ENCODE measurements at places on chromosomes 16 and 17. TPM values are rescaled to one million over a fixed set of nuclear protein-coding genes. Genes with fewer than 3 reads are reported as not detected.

DNA sequence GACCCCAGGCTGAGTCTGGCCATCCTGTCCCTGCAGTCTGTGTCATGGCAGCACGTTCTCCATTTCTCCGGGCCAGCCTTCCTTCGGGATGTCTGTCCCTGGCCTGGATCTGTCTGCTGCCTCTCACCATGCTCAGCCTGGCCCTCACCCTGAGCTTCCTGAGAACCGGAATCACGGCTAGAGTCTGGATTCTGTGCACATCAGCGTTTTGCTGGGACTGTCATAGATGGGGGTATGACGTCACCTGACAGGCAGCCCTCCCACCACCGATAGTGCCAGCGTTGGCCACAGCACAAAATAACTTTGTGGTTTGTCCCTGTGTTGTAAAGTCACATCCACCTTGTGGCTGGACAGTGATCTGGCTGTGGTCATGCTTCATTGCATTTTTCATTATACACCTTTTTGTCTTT, 59.2 kb downstream of the B9D1 start:
- no peak overlapping the region for H3K27ac ChIP-seq
- H3K4me1 ChIP-seq = peaks cover 27% of the 10 kb centered on the region
- H3K4me3 ChIP-seq = no peak overlapping the region
- peaks cover 16% of the 10 kb centered on the region for H3K27me3 ChIP-seq

- peak; percentile 66 for DNase-seq
- H3K27ac ChIP-seq = no peak overlapping the region
- no peaks in the 10 kb centered on the region for H3K36me3 ChIP-seq
- peaks cover 17% of the 10 kb centered on the region for H3K27me3 ChIP-seq
- peaks cover 16% of the 10 kb centered on the region for H3K4me1 ChIP-seq
- H3K4me3 ChIP-seq = peak overlapping the region; percentile 23
Observed at GRCh38 chr16:4316108-4316863, 419 bp downstream of the GLIS2 start.

BAIAP3 gene
- not detected for total RNA-seq

NPIPB6 gene
- total RNA-seq = 3.0 TPM

Measured in activated CD4-positive, alpha-beta T cell treated with anti-CD3 and anti-CD28 coated beads, Interleukin-2, amount 10 ng/mL, durations not matched to agents 24 days and 14 days (primary cell).